ENCODE measurements at places on chromosomes 7 and 10. TPM values are rescaled to one million over a fixed set of nuclear protein-coding genes. Genes with fewer than 3 reads are reported as not detected.

Gene TMEM273
- 3.1 TPM for polyA plus RNA-seq

GRCh38 chr7:82745117-82745516, 301.5 kb upstream of the CACNA2D1 start:
- no peak for DNase-seq

- no peak for DNase-seq
These were observed 642.5 kb downstream of the ACTR3B start for GRCh38 chr7:153401795-153402720.

DNA sequence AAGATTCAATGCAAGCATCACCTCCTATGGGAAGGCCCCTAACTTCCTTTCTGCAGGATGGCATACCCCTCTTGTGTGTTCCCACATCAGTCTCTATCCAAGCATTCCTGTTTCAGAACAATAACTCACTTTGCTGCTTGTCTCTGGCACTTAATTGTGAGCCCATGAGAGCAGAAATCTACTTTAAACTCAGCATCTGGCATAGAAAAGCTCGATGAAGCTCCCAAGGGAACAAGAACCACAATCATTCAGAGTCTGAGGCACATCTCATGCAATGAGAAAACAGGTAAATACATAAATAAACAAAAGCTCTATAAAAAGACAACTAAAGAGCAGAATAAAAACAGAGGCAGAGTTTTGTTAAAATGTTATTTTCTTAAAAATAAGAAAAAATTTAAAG, 66.2 kb downstream of the VPS41 start:
- DNase-seq: no peak

All from aorta (tissue), 5 donors.